ENCODE measurements at places on chromosomes 16 and 17.

DNA sequence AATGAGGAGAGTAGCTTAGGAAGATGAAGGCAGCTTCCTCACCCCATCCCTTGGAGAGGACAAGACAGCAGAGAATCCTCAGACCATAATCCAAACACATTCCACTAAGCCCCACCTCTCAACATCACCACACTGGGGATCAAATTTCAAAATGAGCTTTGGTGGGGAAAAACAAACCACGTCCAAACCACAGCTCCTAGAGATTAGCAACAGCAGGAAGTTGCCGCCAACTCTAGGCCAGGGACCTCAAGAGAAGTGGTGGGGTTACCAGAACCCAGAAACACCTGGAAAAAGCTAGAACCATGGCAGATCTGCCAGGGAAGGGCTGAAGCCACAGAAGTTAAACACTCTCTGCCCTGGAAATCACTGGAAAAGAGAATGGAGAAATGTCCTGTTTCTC is 571.6 kb downstream of the HS3ST4 start:
- no peak for DNase-seq

- DNase-seq = no peak
These were observed 644 bp downstream of the SEC14L5 start for GRCh38 chr16:4958510-4959438.

- no peak for DNase-seq
These were observed 79.7 kb downstream of the MRTFB start for GRCh38 chr16:14150796-14151195.

DNA sequence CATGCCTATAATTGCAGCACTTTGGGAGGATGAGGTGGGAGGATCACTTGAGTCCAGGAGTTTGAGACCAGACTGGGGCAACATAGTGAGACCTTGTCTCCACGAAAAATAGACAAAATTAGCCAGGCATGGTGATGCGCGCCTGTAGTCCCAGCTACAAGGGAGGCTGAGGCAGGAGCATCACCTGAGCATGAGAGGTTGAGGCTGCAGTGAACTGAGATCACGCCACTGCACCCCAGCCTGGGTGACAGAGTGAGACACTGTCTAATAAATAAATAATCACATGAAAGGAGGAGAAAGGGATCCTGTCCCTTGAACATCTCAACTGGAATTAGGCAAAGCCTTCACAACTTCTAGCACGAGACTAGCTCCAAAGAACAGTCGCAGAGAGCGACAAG is 53.2 kb downstream of the TEKT5 start:
- DNase-seq = no peak
